NCI-H526 treated with DMSO at 0.1 percent for 48 hours (cell line): ENCODE measurements at places on chromosomes 1 and 21.

DNA sequence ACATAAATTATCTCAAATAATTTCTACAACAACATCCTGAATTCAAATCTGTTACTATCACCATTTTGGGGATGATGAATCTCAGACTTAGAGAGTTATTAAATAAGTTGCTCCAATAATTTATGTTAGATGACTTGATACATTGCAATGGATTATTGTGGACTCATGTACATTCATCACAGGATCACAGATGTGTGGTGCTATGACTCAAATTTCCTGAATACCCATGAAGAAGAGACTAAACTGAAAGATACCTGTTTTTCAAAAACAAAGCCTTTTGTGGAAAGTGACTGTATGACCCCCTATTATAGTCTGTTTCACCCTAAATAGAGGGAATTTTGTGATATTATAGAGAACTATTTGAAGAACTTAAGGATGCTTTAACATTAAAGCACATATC, 315.0 kb downstream of the PLA2G4A start:
- DNase-seq: no peak

GRCh38 chr1:14741532-14741931, 143.0 kb downstream of the KAZN start:
- no peak for DNase-seq

- DNase-seq: no peak
These were observed 131.2 kb upstream of the FAM78B start for GRCh38 chr1:166297993-166298392.

- no peak for DNase-seq
These were observed 127.8 kb downstream of the TBX19 start for GRCh38 chr1:168408539-168408865.

DNA sequence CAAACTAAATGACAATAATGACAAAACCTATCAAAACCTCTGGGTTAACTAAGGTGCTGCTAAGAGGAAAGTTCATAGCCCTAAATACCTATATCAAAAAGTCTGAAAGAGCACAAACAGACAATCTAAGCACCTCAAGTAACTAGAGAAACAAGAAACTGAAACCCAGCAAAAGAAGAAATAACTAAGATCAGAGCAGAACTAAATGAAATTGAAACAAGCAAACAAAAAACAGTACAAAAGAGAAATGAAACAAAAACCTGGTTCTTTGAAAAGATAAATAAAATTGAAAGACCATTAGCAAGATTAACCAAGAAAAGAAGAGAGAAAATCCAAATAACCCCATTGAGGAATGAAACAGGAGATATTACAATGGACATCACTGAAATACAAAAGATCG, 44.8 kb upstream of the KIAA0040 start:
- no peak for DNase-seq

GRCh38 chr1:56382929-56383328, 196.4 kb downstream of the PLPP3 start:
- no peak for DNase-seq

GRCh38 chr1:218501161-218501560, 156.0 kb downstream of the TGFB2 start:
- DNase-seq: no peak

GRCh38 chr1:65002508-65003315, 36.4 kb upstream of the JAK1 start:
- DNase-seq: peak; percentile 47

DNA sequence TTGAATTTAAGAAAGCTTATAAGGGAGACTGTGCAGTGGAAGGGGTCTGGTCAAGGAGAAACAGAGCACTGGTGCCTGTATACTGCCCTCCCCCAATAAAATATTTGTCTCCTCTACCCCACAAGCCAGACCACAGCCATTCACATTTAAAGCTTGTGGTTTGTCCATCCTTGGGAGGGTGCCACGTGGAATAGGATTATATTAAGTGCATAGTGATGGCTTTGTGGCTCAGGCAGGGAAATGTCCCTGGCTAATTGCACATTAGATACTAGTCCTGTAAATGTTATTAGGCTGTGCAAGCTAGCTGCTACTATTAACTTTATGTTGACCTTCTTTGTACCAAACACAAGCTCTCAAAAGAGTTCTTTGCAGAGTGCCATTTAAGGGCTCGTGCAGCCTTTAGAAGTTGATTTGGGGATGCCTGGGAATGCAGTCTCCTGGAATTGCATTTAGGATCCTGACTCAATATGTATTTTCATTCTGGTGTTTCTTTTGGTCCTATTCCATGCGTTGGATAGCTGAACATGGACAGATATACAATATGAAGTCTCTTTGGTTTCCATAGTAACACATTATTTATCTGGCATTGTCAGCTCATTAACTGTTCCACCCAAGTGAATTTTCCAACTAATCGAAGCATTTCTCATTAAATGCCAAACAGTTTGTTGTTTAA, 210.6 kb downstream of the ROR1 start:
- DNase-seq: no peak

DNA sequence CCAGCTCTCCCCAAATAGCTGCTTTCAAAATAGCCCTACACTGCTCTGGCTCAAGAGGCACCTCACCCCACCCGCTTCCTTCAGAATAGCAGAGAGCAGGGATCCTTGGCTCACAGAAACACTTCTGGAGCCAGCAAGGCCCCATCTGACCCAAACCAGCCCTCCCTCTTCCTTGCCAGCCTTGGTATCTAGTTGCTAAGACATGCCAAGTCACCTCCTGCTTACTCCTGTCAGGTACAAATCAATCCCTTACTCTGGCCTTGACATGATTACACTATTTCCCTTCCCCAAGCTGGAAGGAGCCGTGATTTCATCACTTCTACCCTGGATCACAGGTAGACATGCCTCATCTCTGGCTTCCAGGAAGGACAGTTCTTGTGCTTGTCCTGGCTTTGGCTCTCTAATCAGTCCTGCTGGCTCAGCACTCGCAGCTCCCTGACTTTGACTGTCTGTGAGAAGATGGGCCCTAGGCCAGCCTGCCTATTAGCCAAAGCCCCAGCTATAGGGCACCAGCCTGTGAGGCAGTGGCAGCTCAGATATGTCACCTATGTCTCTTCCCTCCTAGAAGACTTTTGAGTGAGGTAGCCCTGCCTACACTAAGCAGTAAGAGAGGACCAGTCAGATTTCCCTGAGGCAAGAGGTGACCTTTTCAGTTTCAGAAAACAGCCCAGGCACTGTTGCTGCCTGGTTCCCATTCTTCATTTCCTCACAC, 8.9 kb upstream of the MUTYH start:
- DNase-seq: no peak

- DNase-seq: no peak
These were observed 63.9 kb upstream of the HSD17B7 start for GRCh38 chr1:162726555-162726954.

DNA sequence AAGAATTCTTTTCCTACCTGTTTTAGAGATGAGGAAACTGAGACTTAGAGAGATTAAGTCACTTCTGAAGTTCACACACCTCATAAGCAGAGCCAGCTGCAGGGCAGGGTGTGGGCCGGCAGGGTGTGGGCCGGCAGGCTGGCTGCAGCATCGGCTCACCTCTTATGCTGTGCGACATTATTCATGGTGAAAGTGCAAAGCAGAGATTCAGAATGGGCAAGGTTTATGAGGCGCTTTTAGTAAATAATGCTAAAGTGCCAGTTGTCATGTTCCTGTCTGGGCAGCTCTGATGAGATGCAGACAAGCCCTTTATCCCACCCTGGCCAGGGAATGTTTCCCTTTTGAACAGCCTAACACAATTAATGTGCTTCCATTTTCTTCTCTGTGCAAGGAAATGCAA, 14.6 kb downstream of the MAB21L3 start:
- DNase-seq: no peak

GRCh38 chr1:45880930-45881329, 77.5 kb downstream of the MAST2 start:
- DNase-seq: no peak

DNA sequence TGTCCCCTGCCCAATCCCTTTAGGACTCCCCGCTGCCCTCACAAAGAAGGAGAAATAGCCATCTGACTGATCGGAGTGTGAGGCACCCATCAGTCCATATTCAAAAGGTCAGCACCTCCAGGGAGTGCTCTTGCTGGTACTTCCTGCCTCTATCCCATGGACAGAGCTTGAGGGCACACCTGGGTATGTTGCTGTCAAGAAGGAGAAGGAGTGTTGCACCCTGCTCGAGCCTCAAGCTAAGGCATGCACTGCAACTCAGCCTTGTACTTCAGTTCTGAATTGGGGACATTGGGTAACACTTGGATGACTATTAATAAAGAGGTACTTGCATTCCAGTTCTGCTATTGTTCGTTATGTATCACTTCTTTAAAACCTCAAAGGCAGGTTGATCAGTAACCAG, 190.3 kb upstream of the ZC3H12A start:
- DNase-seq: no peak

DNA sequence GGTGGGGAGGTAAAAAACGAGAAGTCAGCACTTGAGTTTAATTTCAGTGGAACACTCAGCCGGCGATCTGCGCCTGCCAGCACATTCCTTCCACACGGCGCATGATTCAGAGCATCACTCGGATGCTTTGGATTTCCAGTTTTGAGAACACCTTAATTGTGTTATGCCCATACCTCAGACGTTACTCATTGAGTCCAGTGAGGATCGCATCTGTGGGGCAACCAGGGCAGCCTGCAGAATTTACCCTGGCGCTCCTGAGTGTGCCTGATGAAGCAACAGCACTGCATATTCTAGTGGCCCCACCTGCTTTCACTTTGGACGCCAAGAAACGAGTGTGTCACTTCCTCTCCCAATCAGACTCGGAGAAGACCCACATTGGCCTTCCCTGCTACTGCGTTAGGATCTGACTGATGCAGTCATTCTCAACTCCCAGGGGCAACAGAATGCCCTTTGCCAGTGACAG, 19.9 kb downstream of the FAM89A start:
- no peak for DNase-seq

GRCh38 chr1:7315316-7315715, 455.8 kb upstream of the VAMP3 start:
- no peak for DNase-seq

- no peak for DNase-seq
These were observed 110.7 kb downstream of the HUNK start for GRCh38 chr21:31983554-31983953.

GRCh38 chr1:210743038-210743437, 390.9 kb downstream of the KCNH1 start:
- DNase-seq: no peak

DNA sequence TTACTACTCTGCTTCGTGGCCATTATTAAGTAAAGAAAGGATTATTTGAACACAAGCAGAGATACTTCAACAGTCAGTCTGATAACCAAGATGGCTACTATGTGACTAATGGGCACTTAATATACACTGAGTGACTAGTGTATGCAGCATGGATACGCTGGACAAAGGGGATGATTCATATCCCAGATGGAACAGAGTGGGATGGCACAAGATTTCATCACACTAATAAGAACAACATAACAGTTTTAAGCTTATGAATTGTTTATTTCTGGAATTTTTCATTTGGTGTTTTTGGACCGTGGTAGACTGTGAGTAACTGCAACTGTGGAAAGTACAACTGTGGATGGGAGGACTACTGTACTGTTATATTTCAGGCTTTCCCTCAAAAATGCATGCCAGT, 9.4 kb downstream of the ZCCHC17 start:
- no peak for DNase-seq

DNA sequence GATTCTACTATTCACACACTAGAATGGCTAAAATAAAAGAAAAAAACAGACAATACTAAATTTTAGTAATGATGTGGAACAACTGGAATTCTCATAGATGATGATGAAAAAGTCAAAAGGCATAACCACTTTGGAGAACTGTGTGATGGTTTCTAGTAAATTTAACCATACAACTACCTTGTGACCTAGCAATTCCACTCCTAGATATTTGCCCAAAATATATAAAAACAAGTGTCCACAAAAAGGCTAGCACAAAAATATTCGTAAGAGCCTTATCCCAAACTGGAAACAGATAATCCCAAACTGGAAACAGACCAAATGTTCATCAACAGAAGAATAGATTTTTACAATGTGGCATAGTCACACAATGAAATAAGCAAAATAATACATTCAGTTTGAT, 67.9 kb upstream of the PGBD5 start:
- no peak for DNase-seq

- DNase-seq: no peak
These were observed 48.5 kb downstream of the RHBG start for GRCh38 chr1:156417401-156418020.

DNA sequence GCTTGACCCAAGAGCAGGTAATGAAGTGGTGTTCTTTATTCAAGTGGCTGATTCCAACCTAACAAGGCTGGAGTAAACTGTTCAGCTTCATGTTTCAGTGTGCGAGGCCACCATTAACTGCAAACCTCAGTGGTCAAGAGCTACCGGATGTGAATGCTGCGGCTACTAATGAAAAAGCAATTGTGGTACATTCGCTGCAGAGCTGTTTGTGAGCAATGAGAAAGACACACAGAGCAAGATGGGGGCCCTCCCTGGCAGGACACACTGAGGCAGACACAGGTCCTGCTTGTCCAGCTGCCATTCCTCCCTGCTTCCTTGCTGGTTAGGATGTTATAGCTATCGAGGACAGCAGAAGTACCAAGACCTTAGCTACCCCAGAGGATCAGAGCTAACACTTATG, 26.1 kb downstream of the SYF2 start:
- no peak for DNase-seq

DNA sequence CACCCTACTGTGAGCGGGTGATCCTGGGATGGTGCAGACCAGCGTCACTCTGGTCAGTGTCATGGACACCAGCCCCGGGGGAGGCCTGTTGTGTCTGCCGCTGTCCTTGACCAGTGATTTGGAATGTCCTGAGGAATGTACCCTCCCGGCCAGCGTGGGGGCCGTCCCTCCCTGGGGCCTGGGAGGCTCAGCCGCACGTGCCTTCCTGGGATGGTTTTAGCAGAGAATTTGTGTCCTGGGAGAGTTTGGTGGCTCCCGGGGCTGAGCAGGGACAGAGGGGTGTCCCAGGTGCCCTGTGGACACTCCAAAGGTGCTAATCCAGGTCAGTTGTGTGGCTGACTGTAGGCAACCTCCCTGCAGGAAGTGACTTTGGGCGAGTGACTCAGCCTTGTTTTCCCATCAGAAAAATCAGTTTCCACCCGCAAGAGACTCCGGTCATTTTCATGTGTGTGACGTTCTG, 6.2 kb downstream of the ARHGEF16 start:
- DNase-seq: no peak

- DNase-seq: no peak
These were observed 31.7 kb upstream of the DNAH14 start for GRCh38 chr1:224897529-224898327.

DNA sequence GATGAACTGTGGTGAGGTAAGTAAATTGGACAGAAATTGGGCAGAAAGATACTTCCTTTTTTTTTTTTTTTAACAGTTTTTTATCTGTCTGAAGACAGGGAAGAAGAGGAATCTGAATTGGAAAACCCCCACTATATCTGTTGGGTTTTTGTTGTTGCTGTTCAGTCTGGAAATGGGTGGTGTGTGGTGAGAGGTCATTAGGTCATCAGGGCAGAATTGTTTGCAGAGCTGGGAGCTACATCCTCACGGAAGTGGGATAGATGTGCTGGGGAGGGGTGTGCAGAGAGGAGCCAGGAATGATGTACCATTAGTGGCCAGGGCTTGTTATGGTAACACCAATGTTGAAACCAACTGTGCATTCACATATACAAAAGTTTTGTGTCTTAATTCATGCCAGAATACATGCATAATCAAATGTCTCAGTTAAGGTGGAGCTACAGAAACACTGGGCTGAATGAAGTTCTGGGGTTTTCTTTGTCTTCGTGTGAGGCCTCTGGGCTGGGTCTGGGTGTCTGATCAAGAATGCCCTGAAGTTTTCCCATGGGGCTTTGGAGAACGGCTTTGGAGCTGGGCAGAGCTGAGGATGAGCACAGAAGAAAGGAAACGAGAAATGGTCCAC, 12.4 kb downstream of the USP25 start:
- DNase-seq: no peak
